ENCODE measurements at places on chromosomes 3 and 15.

GRCh38 chr3:70816346-70816745 lies 503.9 kb upstream of the MDFIC2 start:
- no peak for DNase-seq

DNA sequence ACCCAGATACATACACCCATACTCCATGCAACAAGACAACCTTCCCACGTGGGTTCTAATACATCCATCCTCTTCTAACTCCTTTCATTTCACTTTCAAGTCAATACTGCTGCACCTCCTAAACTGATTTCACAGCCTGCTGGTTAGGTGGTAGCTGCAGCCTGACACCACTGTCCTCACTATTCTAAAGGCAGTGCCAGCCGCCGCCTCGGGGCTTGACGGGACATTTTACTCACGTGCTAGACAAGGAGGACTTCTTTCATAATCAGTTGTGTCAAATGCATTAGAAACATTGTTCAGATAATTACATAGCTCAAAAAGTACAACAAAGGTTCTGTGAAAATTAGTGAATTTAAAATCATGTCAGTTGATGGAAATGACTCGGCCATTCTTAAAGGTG lies 6.3 kb downstream of the UROC1 start:
- no peak for DNase-seq

- no peak for DNase-seq
Measured at GRCh38 chr3:142962520-142963233, 797 bp downstream of the PAQR9 start.

- DNase-seq: no peak
Measured at GRCh38 chr15:87981969-87982368, 274.6 kb downstream of the NTRK3 start.

- no peak for DNase-seq
Measured at GRCh38 chr15:64902863-64903262, 8.8 kb upstream of the ANKDD1A start.

DNA sequence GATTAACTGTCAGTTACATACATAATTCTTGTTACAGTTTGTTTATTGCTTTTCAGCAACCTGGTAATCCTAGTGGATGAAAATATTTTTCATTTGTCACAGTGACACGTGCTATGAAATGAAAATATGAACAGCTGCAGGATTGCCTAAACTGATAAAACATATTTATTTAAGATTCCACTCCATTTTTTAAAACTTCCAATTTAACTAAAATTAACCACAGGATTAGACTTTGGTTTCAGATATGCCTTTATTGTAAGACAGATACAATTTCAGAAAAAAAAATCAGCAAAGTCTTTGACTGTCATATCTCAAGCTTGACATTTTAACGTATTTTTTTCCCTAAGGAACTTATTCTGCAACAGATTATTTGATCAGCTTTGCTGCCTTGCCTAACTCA lies 550.7 kb downstream of the ROBO1 start:
- DNase-seq: no peak

- no peak for DNase-seq
Measured at GRCh38 chr3:170330366-170330765, 27.1 kb upstream of the SKIL start.

DNA sequence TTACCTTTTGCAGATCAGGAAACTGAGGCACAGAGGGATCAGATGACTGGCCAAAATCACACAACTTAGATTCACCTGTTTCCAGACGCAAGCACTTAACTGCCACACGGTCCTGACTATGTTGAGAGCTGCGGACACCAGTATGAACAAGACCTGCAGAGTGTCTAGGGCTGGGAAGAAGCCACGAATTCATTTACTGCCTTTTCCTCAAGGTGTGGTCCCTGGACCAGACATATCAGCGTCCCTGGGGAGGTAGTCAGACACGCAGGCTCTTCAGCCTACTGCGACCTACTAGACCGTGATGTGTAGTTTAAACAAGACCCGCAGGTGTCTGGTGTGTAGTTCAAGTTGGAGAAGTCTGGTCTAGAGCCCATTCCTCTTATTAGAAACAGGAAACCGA lies 541 bp upstream of the SLC6A11 start:
- DNase-seq: no peak

GRCh38 chr3:186638259-186638658 lies 1.9 kb upstream of the FETUB start:
- no peak for DNase-seq

DNA sequence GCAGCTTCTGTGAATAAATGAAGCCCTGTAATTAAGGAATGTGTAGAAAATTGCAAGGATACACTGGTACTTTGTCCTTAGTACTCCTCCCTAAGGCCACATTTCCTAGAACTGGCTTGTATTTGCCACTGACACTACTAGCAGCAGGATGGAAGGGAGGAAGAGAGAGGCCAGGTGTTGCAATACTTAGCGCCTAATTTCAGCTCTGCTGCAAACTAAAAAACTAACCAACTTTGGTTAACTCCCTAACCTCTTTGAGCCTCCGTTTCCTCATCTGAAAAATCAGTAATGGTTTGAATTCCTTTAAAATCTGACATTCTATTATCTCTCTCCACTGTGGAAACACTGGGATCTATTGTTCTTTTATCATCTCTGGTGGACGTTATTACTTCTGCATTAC lies 257.0 kb downstream of the SV2B start:
- no peak for DNase-seq

DNA sequence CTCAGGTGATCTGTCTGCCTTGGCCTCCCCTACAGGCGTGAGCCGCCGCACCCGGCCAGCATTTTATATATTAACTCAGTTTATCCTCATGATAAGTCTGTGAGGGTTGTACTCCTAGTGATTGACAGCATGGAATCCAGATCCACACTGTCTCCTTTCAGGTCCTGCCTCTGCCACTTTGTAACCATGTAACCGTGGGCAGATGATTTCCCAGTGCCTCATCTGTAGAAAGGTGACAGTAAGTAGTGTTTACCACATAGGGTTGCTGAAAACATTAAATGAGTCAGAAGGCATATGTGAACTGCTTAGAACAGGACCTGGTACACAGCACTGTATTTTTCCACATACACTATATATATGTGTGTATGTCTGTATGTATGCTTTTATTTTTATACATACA lies 2.4 kb downstream of the FYTTD1 start:
- DNase-seq: no peak

GRCh38 chr3:104126864-104127553 lies 1239.7 kb upstream of the ALCAM start:
- no peak for DNase-seq

- DNase-seq: no peak
Measured at GRCh38 chr3:101229681-101230080, 90.7 kb downstream of the IMPG2 start.

GRCh38 chr3:150738688-150739087 lies 24.3 kb downstream of the SIAH2 start:
- DNase-seq: no peak

- DNase-seq: no peak
Measured at GRCh38 chr15:39321977-39322376, 258.9 kb upstream of the THBS1 start.

GRCh38 chr3:149917124-149917667 lies 53.5 kb downstream of the PFN2 start:
- no peak for DNase-seq

- DNase-seq: no peak
Measured at GRCh38 chr3:34742151-34742550, 897.2 kb upstream of the ARPP21 start.

DNA sequence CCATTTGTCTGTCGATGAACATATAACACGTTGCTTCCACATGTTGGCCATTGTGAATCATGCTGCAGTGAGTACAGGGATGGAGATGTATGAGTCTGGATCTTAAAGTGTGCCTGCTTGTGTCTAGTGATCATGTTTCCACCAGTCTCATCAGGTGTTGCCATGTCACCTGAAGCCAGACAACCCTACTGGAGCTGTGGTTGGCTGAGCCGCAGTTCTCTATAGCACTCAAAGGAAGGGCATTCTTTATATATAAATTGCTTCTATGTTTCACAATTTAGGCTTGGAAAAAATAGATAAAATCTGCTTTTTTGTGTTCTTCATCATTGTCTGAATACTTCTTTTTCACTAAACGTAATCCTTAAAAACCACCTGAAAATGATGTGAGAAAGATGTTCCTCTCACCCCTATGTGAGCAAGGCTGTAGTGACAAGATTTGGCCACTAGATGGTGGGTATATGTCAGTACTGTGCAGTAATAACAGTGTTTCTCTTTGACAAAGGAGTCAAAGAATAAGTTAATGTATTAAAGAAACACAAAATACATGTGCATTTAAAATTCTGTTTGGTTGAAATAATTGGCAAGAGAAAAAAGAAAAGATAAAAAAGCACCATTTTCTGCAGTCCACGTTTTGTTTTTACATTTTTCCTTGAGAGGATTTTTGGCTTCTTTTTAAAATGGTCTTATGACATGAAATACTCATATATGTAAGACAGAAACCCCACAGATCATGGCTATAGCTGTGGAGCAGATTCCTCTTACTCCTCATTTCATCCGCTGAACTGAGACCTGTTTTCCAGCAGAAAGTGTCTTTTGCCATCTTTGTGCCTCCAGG lies 394.5 kb upstream of the DPPA4 start:
- DNase-seq: peak; percentile 55

- DNase-seq: peak; percentile 81
Measured at GRCh38 chr3:15858547-15859506, 61.0 kb upstream of the ANKRD28 start.

- DNase-seq: no peak
Measured at GRCh38 chr15:76340198-76340802, 3.7 kb downstream of the ISL2 start.

DNA sequence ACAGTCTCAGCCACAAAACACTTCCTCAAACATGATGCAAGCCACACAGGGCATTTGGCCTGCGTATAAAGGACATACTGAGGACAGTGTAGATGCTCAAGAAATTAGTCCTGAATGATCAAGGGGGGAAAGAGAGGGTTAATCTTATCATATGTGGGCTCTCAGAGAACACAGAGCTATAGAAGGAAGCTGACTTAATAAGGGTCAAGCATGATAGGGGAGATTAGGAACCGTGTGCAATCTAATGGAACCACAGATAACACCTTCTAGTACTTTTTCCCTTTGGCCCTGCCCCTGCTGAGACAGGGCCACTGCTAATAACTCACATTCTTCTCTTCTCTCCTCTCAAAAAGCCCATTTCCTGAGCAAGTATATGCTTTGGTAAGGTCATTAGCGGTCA lies 114.1 kb upstream of the ADAMTS9 start:
- no peak for DNase-seq

DNA sequence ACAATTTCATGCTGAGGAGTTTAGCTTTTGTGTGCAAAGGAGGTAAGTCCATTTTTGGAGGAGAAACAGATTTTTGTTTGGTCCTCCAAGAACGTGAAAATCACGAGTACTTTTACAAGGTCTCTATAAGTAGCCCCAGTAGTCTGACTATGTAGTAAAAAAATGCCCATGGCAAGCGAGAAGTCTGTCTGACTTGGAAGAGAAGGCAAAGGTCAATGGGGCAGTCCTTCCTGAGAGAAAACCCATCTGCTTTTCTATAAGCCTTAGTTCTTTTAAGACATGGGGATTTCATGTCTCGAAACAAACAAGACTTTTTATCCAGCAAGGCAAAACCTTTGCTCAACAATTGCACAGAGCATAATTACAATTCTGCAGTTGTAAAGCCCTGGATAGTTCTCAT lies 183.2 kb downstream of the GAP43 start:
- no peak for DNase-seq

GRCh38 chr3:144097163-144097562 lies 125.5 kb downstream of the DIPK2A start:
- no peak for DNase-seq

GRCh38 chr3:2838546-2839157 lies 271.5 kb downstream of the IL5RA start:
- no peak for DNase-seq

- no peak for DNase-seq
Measured at GRCh38 chr3:136042608-136043221, 77.2 kb downstream of the PPP2R3A start.

DNA sequence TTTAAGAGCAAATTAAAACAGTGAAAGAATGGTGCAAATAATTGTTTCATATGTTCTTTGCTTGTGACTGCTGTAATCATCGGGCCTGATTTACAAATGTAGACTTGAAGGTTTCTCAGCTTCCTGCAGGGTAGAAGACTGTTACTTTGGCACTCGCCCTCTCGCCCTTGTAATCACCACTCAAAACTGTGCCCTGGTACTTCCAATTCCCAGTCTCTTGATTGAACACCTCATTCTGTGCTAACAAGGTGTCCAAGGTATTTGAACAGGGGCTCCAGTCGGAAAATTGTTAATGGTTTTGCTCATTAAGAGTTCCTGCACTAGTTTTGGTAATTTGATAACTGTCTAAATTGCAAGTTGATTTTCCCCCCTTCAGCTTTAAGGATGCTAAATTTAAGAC lies 209.5 kb downstream of the ZIC1 start:
- DNase-seq: no peak

DNA sequence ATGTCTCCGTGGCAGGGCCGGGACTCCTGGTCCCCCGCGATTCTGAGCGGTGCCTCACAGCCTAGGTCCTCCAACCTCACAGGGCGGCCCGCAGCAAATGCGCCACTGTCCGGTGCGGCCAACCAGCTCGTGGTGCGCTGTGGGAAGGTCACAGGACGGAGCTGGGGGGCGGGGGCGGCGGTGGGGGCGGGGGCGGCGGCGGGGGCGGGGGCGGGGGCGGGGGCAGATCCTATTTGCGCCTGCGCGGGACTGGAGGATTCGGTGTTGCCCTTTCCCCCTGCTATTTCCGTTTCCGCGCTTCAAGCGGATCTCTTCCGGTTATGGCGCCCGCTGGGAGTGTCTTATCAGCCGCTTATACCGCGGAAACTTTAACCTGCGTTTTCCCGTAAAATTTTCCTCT lies 106.7 kb upstream of the SNRPN start:
- no peak for DNase-seq

DNA sequence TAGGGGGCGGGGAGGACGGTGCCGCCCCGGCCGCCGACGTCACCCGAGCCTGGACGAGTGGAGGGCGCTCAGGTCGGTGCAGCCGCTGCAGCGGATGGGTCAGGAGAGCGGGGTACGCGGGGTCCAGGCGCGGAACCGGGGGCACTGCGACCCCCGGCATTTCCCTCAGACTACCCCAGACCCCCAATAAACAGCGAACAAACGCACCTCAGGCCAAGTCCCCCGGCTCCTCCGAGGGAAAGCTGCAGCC lies 78.9 kb downstream of the IQSEC1 start:
- DNase-seq: no peak

DNA sequence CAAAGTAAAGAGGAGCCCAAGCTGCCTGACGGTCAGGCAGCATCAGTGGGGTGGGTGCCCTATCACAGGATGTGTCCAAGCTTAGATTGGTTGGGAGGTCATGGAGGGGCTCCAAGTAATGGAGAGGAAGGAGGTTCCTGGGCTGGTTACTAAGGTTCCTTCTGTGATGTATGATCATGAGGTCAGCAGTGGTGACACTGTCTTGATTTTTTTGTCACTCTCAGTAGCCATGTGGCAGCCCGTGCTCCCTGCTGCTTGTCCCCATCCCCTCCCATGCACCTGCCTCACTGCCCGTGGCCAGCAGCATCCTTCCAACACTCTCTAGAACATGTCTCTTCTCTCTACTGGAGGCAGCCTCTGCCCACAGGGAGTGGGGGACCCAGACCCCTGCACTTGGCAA lies 261.7 kb downstream of the TLE3 start:
- no peak for DNase-seq

DNA sequence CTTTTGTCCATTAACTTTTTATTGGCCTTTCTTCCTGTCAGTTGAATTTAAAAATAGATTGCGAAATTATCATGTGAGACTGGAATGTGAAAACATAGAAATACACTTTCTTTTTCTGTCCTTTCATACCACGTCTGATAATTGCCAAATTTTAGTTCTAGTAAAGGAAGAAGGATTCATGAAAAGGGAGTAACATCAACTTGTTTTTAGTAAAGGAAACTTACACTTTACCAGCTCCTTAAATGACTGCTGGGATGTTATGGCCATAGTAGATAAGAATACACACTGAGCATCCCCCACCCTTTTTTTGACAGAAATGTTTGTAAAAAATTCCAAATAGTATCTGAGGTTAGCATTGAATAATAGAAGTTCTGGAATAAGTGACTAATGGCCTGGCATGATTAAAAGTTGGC lies 137.9 kb downstream of the NEO1 start:
- no peak for DNase-seq
